H4 (cell line): ENCODE measurements at places on chromosomes 5 and 9. TPM values are rescaled to one million over a fixed set of nuclear protein-coding genes. Genes with fewer than 3 reads are reported as not detected.

Gene PIP5K1B
- 0.72 TPM in 1 of 2 replicates, not detected in the other for total RNA-seq

Gene SHISAL2B
- total RNA-seq, result not detected in 2 replicates

Gene SLC6A7
- total RNA-seq, result not detected in 2 replicates

Gene TEX48
- not detected in 2 replicates for total RNA-seq

Gene DNAH5
- total RNA-seq, result 1.5 TPM in 2 replicates

Gene CKMT2
- total RNA-seq, result 0.48 TPM in 1 of 2 replicates, not detected in the other

Gene PROB1
- not detected in 2 replicates for total RNA-seq

Gene CCDC107
- total RNA-seq, result 6.3 and 7.9 TPM in 2 replicates

Gene PKD2L2
- total RNA-seq, result not detected in 2 replicates

Gene ANXA1
- total RNA-seq, result 659 and 754 TPM in 2 replicates

Gene CWC27
- total RNA-seq, result 11.2 and 24.4 TPM in 2 replicates

Gene SURF4
- 220 and 254 TPM in 2 replicates for total RNA-seq

Gene SLC36A3
- not detected in 2 replicates for total RNA-seq

Gene AFAP1L1
- total RNA-seq, result 2.0 and 3.2 TPM in 2 replicates

Gene REEP2
- total RNA-seq, result 2.1 and 6.0 TPM in 2 replicates

Gene FABP6
- total RNA-seq, result 2.4 TPM in 1 of 2 replicates, not detected in the other

Gene PELO
- 24.4 and 25.7 TPM in 2 replicates for total RNA-seq

Gene PCDHAC2
- total RNA-seq, result 1.5 and 1.8 TPM in 2 replicates
